Activated T-cell treated with anti-CD3 and anti-CD28 coated beads, Interleukin-2, amount 50 U/mL, for 72 hours (primary cell): ENCODE measurements at places on chromosomes 3 and 15. TPM values are rescaled to one million over a fixed set of nuclear protein-coding genes. Genes with fewer than 3 reads are reported as not detected.

DNA sequence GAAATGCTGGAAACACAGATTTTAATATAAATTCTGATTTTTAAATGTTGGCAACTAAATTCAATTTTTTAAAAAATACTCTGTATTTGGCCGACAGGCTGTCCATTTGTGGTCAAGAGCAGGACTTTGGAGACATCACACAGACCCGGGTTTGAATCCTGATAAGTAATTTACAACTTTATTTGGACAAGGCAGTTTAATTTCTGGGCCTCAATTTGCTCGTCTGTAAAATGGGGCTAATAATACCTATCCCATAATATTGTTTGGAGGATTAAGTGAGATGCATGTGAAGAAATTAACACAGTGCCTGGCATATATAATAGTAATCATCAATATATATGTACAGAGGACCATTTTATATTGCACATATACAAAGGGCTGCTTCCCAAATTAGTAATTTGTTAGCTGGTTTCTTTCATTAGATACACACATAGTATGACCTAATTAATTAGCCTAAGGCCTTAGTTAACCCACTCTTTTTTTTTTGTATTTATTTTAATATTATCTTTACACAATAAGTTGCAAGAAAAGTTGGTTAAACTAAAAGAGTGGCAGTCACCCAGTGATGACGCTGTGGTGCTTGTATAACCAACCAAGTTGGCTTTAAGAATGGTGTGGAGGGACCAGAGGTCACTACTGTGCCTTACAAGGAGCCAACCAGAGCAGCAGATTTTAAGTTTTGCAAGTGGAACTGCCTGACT is 665 bp downstream of the PIGB start:
- DNase-seq = no peak
- H3K4me3 ChIP-seq = peak overlapping the region; percentile 100
- peaks cover 44% of the 10 kb centered on the region for H3K4me1 ChIP-seq
- H3K27me3 ChIP-seq = no peaks in the 10 kb centered on the region

The LRRK1 gene
- 0.74 TPM for total RNA-seq

DNA sequence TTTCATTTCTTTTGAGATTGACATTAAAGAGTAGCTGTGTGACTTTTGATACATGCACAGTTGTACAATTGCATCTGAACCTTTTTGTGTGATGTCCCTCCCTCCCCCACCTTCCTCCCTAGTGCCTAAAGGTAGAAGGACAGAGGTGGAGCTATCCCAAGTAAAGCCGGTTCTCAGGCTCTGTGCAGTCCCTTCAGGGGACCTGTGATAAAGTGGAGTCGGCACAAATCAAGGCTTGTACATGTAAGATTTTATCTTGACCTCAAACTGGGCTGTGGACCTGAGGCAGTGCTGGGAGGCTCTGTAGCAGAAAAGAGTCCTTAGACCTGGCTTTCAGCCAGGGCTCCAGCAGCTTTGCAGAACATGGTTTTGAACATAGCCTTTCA is 55.5 kb upstream of the CMTM7 start:
- H3K27ac ChIP-seq = no peak overlapping the region
- no peaks in the 10 kb centered on the region for H3K27me3 ChIP-seq
- no peak for DNase-seq
- H3K4me3 ChIP-seq = peak overlapping the region; percentile 59

GRCh38 chr3:57787867-57788623 is 31.9 kb downstream of the SLMAP start:
- no peak overlapping the region for H3K4me3 ChIP-seq
- no peak overlapping the region for H3K27ac ChIP-seq
- DNase-seq = no peak
- no peaks in the 10 kb centered on the region for H3K27me3 ChIP-seq
- H3K36me3 ChIP-seq = no peaks in the 10 kb centered on the region

- H3K27me3 ChIP-seq = peaks cover 61% of the 10 kb centered on the region
- peak overlapping the region; percentile 53 for H3K27ac ChIP-seq
- DNase-seq = peak; percentile 62
- H3K4me3 ChIP-seq = peak overlapping the region; percentile 66
Measured at GRCh38 chr3:130850044-130850797, 43.7 kb upstream of the ATP2C1 start.

DNA sequence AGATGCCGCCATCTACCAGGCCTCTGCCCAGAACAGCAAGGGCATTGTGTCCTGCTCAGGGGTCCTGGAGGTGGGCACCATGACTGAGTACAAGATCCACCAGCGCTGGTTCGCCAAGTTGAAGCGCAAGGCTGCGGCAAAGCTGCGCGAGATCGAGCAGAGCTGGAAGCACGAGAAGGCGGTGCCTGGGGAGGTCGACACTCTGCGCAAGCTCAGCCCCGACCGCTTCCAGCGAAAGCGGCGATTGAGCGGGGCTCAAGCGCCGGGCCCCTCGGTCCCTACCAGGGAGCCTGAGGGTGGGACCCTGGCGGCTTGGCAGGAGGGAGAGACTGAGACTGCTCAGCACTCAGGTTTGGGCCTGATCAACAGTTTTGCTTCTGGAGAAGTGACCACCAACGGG is 22.6 kb downstream of the ALPK3 start:
- no peaks in the 10 kb centered on the region for H3K36me3 ChIP-seq
- H3K27me3 ChIP-seq = peaks cover 7% of the 10 kb centered on the region
- H3K4me1 ChIP-seq = no peaks in the 10 kb centered on the region
- H3K27ac ChIP-seq = no peak overlapping the region
- H3K4me3 ChIP-seq = no peak overlapping the region

DNA sequence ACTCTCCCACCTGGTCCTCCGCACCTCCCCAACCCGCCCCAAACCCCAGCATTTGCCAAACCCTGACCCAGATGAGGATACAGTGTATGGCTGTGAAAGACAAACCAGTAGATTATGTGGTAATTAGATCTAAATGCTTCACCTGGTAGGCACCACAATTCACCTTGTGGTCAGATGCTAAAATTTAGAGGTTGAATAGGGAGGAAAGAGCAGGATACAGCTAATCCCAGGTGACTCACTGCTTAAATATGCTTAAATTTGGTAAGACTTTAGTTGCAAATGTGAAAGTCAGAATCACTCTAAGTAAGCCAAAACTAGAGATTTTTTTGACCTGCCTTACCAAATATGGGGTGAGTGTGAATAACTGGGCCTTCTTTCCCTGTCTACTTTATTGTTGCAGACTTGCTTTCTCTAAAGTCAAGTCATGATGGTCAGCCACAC is 105.5 kb downstream of the MME start:
- no peak overlapping the region for H3K4me3 ChIP-seq
- H3K4me1 ChIP-seq = peaks cover 7% of the 10 kb centered on the region
- H3K36me3 ChIP-seq = no peaks in the 10 kb centered on the region
- no peak overlapping the region for H3K27ac ChIP-seq
- H3K27me3 ChIP-seq = no peaks in the 10 kb centered on the region

The MESP2 gene
- not detected for total RNA-seq

DNA sequence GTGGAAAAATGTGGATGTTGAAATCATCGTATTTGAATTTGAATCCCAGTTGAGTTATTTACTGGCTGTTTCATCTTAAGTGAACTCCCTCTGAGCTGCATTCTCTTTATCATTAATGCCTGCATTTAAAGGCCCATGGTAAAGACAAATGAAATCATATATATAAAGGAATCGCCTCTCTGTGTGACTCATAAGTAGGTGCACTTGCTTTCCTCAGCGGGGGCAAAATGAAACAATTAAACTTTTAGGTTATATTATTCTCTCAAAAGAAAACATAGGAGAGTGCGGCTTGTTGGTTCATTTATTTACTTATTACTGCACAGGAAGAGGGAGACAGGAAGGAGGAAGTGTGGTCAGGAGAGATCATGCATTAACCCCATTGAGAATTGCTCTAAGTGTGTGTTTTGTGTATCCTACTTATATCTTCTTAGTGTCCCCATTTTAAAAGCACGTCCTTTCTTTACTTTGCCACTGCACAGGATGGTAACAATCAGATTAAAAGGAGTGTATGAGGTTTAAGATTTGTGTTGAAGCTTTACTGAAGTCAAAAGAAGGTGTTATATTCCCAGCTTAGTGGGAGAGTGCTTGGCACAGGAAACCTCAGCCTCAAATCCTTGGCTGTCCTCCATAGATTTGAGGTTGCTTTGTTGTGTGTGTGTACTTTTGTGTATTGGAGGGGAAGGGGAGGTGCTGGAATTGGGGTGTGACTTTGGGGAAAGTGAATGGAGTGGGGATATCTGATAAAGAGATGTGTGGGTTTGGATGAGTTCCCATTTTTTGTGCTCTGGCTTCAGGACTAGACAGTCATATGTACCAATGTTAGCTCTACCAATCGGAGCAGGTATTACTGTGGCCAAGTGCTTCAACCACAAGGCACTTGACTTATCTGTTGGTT is 595.8 kb upstream of the NR2F2 start:
- peak overlapping the region; percentile 78 for H3K27ac ChIP-seq
- H3K36me3 ChIP-seq = peaks cover 2% of the 10 kb centered on the region
- peak overlapping the region; percentile 40 for H3K4me3 ChIP-seq
- peaks cover 26% of the 10 kb centered on the region for H3K4me1 ChIP-seq
- H3K27me3 ChIP-seq = no peaks in the 10 kb centered on the region

The PAK6 gene
- total RNA-seq = 0.51 TPM

The RCN2 gene
- 28.1 TPM for total RNA-seq

The CCDC9B gene
- 1.6 TPM for total RNA-seq

The GOLGA6L9 gene
- total RNA-seq = 4.9 TPM

- peak overlapping the region; percentile 39 for H3K4me3 ChIP-seq
- no peak for DNase-seq
- H3K36me3 ChIP-seq = no peaks in the 10 kb centered on the region
Measured at GRCh38 chr3:134928392-134928791, 133.3 kb downstream of the EPHB1 start.

GRCh38 chr3:134239538-134239937 is 11.1 kb downstream of the RYK start:
- peaks cover 92% of the 10 kb centered on the region for H3K4me1 ChIP-seq
- no peak for DNase-seq
- H3K4me3 ChIP-seq = peak overlapping the region; percentile 58
- peak overlapping the region; percentile 3 for H3K27ac ChIP-seq

The FBXO40 gene
- total RNA-seq = not detected
